ENCODE measurements at places on chromosomes 2 and 18. TPM values are rescaled to one million over a fixed set of nuclear protein-coding genes. Genes with fewer than 3 reads are reported as not detected.

REG3G gene
- not detected for total RNA-seq

FBXO15 gene
- total RNA-seq = 0.49 TPM

TDRD15 gene
- total RNA-seq = not detected

SPATA3 gene
- not detected for total RNA-seq

ZSWIM2 gene
- total RNA-seq = not detected

MALL gene
- total RNA-seq = 442 TPM

Measured in fibroblast of the aortic adventitia (primary cell).